ENCODE measurements at places on chromosomes 16 and 17.

DNA sequence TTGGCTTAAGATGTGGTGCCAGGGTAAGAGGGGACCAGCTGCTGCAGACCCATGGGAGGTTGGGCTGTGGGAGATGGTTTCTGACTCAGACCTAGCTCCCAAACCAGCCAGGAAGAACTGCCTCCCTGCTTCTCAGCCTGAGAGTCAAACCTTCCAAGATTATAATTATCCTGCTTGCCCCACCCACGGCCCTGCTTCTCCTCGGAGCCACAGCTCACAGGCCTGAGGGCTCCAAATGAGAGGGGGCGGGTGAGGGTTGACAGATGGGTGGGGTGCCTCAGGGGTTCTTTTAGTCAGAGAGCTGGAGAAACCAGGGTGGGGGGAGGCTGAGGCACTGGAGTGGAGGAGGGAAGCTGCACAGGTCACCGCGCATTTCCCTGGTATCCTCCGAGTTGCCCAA is 28.7 kb upstream of the GRIN2A start:
- H3K4me3 ChIP-seq, result no peak overlapping the region
- H3K27me3 ChIP-seq, result 0 out of 2 replicates have a peak, but pooled peaks cover 3% of the 10 kb centered on the region

GRCh38 chr16:72434159-72434558 is 262.2 kb upstream of the PMFBP1 start:
- H3K27ac ChIP-seq, result no peak overlapping the region
- H3K36me3 ChIP-seq, result no peaks in the 10 kb centered on the region
- H3K4me3 ChIP-seq, result no peak overlapping the region
- H3K27me3 ChIP-seq, result no peaks in the 10 kb centered on the region

DNA sequence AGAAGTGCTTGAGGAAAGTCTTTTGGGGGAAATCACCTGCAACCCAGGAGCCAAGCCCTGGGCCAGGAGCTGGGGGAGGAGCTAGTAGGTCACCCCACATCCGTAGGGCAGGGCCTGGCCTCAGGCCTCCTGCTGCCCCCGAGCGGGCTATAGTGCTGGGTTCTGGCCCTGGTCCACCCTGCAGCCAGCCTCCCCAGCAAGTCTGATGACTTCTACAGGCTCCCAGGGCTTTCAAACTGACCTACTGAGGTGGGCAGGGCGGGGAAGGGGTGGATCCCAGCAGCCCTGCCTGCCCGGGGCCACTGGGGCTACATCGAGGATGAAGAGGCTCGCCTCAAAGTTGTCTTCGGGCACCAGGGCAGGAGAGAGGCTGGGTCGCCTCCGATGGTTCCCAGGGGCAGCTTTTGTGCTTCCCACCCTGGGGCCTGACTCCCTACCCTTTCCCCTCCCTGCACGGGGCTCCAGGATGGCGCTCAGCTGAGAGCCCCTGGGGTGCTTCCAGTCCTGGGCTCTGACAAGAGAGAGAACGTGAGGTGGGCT is 5.0 kb downstream of the CENPX start:
- no peak for DNase-seq
- H3K4me1 ChIP-seq, result peaks cover 36% of the 10 kb centered on the region
- no peaks in the 10 kb centered on the region for H3K27me3 ChIP-seq

GRCh38 chr17:21245639-21246084 is 7.5 kb downstream of the NATD1 start:
- no peak overlapping the region for H3K27ac ChIP-seq
- no peaks in the 10 kb centered on the region for H3K36me3 ChIP-seq
- H3K27me3 ChIP-seq, result no peaks in the 10 kb centered on the region
- peaks cover 4% of the 10 kb centered on the region for H3K4me1 ChIP-seq
- no peak for DNase-seq

Data from HCT116 (cell line).